ENCODE measurements at places on chromosomes 1 and 21. TPM values are rescaled to one million over a fixed set of nuclear protein-coding genes. Genes with fewer than 3 reads are reported as not detected.

DNA sequence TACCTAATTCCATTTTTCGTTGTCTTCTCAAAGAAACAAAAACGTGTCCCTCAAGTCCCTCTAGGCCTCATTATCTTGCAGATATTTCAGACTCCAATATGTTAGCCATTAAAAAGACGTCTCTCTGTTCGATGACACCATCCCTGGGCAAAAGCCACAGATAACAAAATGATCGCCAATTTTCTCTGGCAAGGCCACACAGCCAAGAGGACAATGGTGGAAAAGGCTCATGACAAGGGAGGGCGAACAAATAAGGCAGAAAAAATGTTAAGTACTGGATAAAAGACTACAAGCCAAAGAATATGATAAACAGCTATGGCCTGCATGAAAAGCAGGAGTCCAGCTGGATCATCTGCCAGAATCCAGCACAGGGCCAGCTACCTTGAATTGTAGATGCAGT, 82.9 kb downstream of the TBX15 start:
- DNase-seq: no peak

DNA sequence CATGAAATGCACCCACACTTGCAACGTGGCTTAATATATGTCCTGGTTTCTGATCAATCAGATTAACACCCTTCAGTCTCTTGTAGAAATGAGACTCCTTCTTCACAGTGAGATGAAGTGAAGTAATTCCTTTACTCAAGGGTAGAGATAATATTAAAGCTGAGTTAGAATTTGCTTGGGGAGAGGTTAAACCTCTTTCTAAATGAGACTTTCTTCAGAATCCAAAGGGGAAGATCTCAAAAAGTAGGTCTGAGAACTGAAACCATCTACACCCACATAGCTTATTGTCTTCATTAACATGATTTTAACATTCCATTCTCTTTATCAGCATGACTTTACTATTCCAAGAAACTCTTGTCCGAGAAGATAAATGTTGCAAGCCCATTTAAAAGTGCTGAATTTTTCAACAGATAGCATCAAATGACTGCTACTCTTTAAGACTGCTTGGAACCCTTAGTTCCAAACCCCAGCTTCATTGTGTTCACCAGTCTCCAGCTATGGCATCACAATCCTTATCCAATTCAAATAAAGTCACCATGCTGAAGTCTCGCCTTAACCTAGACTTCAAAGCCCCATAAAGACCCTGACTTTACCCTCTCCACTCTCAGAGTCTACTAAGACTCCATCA, 19.2 kb upstream of the TRAF3IP3 start:
- DNase-seq: no peak

GRCh38 chr1:204647805-204648153, 37.8 kb downstream of the LRRN2 start:
- no peak for DNase-seq

The AMY2A gene
- 0.68 TPM for total RNA-seq

DNA sequence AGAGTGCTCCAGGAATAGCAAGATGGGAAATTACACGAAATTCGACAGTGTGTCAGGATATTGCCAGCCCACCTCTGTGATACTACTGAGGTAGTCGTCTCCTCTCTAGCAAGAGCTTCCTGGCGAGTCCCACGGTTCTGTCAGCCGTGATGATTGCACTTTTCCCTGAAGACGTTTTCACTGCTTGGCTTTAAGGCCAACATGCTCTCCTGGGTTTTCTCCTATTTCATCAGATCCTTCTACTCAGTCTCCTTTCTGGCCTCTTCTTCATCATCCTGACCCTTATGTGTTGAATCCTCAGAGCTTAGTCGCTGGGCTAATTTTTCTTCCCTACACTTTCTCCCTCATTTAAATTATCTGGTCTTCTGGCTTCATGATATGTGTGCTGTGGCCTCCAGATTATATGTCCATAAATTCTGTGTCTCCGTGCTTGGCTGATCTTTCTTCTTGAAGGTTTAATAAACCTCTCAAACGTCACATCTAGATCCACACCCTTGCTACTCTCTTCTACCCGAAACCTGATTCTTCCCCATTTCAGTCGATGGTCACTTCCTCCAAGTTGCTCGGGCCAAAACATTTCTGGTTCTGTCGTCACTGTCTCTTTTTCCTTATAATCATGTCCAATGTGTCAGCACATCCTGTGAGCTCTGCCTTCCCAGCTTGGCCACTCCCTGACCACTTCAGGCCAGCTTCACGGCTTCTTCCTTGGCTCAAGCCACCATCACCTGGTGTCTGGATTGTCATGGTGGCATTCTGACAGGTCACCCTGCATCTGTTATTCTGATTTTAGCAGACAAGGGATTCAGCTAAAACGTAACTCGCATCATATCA, 12.2 kb downstream of the OR2B11 start:
- DNase-seq: no peak
